Nucleus accumbens (tissue), 56 donors: ENCODE measurements at places on chromosomes 12 and 14.

- DNase-seq: no peak
Observed at GRCh38 chr14:100539766-100540140, 47.5 kb downstream of the BEGAIN start.

DNA sequence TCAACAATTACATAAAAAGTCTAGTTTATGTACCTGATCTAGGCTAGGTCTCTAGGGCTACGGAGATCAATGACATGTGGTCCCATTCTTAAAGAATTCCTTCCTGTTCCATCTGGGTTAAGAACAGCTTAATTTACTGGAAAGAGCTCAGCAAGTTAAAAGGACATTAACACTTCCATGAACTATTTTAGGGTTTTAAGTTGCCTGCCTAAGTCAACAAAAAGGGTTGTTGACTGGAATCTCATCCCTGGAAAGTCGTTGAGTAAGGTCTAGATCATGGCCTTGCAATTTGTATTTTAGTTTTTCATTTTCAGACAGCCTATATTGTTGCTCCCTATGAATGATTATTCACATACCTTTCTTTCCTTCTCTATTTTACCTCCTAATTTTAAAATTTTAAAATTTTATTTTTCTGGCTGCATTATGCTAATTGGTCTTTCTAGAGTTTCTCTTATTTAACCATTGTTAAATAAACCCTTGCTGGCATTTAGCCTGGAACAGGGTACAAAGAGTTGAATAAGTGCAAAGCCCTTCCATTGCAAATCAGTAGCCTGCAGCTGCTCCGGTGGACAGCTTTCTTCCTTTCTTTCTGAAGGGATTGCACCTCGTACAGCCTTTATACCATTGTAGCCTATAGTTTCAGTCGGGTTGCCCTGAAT is 66.3 kb downstream of the VRK1 start:
- DNase-seq: no peak

DNA sequence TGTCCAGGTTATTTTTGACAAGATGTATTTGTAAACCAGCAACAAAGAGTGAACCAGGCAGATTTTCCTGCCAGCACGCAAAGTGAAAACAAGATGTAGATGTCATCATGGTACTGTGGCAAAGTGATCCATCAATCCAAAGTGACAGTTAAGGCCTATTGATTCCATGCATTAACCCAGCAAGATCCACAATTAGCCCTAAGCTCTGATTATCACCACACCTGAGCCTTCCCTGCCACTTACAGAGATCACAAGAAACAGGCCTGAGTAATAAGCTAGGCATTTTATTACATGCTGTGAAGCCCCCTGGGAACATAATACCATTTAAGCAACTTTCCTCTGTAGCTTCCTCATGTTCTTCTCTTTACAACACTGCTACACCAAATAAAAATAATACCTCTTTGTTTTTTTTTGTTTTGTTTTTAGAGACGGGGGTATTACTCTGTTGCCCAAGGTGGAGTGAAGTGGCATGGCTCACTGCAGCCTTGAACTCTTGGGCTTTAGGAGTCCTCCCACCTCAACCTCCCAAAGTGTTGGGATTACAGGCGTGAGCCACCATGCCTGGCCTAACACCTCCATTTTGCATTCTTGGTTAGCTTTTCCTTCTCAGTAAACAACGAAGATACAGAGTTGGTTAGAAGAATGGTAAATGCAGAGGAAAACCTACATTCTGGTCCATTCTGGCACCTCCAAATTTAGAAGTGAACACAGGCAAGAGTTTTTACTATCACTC is 85.5 kb downstream of the STON2 start:
- no peak for DNase-seq

- no peak for DNase-seq
Observed at GRCh38 chr14:62629176-62629725, 416.0 kb downstream of the KCNH5 start.

GRCh38 chr12:3150931-3151835 is 74.0 kb downstream of the TSPAN9 start:
- DNase-seq: no peak

GRCh38 chr12:2083561-2083960 is 30.8 kb downstream of the CACNA1C start:
- no peak for DNase-seq

- DNase-seq: no peak
Observed at GRCh38 chr14:99257673-99258221, 14.2 kb downstream of the BCL11B start.

DNA sequence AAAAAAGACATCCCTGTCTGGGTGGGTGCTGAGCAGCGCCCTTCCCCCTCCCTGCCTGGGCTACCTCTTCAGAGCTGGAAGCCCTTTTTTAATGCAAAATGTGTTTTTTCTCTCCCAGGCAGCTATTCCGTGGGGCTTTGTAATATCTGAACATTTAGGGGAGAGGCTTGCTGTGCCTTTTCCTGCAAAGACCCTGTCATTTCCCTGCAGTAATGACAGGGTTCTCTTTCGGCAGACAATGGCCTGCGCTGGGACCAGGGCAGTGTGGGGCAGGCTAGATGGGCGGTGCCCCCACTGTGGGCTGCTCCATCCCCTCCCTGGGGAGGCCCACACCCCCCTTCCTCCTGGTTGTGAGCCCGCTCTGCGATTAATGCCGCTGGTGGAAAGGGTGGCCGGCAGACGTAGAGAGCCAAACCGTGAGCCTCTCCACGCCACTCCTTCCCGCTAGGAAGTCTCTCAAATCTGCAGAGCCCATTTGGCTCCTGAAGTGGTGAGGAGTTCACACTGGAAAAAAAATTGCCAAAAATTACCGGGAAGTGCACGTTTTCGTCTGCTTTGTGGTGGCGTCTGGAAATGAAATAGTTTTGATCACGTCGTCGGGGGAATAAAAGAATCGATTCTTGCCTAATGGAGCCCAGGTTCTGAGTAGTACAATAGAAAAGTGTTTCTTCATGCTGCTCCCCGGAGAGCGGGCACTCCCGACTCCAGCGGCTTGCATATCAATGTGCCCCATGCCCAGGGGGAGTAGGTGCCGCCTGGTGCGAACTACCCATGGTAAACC is 31.5 kb downstream of the KIF26A start:
- no peak for DNase-seq

DNA sequence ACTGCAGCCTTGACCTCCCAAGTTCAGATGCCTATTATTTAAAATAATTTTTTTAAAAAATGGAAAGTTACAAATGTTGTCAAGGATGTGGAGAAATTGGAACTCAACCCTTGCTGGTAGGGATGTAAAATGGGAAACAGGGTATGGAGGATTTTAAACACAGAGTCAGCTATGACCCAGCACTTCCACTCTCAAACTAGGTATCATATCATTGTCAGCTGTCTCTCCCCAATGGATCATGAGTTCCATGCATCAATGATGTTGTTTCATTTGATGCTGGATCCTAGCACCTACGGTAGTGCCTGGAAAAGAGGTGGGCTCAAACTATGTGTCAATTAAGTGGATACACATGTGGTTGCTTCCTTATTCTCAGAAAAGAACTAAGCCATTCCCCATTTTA is 150.9 kb downstream of the RIMBP2 start:
- DNase-seq: no peak

GRCh38 chr12:70094467-70094866 is 148.8 kb upstream of the CNOT2 start:
- DNase-seq: no peak

DNA sequence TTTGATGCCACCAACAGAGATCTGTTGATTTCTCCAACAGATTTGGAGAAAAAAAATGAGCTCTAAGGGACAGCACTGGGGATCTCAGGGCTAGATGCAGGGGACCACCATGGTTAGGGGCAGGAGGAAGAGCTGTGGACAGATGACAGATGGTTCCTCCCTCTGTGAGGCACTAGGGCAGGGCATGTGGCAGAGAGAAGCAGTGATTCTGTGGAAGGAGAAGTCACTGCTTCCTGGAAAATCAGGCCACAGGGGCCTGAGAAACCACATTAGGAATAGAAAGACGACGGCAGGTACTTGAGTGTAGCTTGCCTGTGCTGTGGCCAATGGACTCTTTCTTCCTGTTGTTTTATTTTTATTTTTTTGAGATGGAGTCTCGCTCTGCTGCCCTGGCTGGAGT is 24.9 kb upstream of the TMED2 start:
- DNase-seq: no peak

DNA sequence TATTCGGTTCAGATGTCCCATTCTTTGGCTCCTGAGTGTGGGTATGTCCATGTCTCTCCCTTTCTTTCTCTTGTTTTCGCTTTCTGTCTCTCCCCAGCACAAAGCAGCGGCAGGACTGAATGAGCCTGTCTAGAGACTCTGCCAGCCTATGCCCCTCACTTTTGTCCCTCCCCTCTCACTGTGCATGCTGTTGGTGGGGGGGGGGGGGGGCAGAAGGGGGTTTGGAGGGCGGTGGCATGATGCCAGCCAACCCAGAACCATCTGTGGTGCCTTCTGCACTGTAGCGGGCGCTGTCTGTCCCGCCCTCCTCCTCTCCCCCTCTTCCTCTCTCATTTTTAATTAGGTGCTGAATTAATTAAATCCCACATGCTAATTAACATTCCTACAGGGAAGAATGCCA is 17.7 kb downstream of the NGDN start:
- peak; percentile 39 for DNase-seq

- no peak for DNase-seq
Observed at GRCh38 chr12:1913377-1914113, 4.9 kb downstream of the CACNA2D4 start.

DNA sequence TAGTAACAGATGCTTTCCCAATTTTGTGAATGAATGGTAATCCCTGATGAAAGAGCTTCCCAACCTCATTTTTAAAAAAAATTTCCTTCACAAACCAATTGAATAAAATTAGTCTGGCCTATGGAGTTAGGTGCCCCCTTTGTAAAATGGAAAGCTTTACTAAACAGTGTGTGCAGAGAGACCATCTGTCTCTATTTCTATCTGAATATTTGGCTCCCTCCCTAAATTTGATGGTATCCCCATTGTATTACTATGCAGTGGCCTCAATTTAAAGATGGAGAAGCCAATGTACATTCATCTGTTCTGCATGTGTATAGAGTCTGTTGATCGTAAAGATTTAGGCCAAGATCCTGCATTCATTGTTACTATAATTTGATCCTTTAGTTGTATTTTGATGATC is 397.7 kb upstream of the RGS6 start:
- no peak for DNase-seq

GRCh38 chr14:61229981-61230380 is 51.2 kb downstream of the TMEM30B start:
- no peak for DNase-seq

GRCh38 chr14:94933486-94933885 is 163.6 kb upstream of the GSC start:
- no peak for DNase-seq

GRCh38 chr12:43106355-43106754 is 445.6 kb downstream of the ADAMTS20 start:
- no peak for DNase-seq

- no peak for DNase-seq
Observed at GRCh38 chr12:113867258-113867657, 98.9 kb downstream of the RBM19 start.

DNA sequence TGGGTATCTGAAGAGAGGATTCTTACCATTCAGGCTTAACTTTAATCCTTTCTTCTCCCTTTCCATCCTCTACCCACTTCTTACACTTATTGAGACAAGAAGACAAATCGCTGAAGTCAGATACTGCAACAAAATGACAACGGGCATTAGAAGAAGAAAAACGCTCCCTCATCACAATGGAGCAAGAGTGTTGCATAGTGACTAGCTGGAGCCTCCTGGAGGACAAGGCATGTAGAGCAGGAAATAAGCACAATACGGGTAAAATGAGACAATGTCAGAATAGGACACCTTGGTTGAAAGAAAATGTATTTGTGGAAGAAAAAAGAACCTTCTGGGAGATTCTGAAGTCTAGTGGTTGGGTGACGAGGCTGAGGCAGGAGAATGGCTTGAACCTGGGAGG is 501.0 kb downstream of the RERGL start:
- no peak for DNase-seq

GRCh38 chr14:68945585-68946488 is 33.3 kb downstream of the ACTN1 start:
- no peak for DNase-seq

DNA sequence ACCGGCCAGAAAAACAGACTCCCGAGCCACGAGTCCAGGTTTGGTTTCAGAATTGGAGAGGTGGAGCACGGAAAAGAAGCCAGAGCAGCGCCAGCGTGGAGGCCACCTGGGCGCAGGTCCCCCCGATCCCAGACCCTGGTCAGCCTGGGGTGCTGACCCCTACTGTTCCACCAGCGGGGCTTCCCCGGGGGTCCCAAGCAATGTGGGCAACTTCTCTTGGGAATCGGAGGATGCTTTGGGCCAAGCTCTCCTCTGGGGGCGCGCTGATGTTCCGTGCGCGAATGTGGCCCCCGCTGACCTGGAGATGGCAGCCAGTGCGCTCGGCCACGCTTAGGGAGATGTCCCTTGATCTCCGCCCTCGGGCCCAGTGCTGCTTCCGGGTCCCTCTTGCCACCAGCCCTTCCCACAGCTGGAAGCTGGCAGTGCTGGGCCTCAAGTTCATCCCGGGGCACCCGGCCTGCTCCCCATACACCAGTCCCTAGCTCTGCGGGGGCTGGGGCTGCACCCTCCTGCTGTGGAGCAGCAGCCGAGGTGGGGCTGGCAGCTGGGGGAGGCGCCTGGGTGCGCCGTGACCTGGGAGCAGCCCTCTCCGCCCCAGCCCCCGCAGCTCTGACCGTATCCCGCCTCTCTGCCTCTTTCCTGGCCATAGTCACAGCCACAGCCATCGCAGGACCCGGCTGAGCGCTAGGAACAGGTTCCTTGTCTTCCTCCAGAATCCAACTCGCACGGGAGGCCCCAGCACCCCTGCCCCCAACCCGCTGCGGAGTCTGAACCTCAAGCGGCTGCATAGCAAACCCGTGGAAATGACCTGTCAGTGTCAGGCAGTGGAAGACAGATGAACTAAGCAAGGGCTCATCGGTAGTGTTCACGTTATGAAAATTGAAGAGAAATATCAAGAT is 91.2 kb downstream of the RCOR1 start:
- no peak for DNase-seq

DNA sequence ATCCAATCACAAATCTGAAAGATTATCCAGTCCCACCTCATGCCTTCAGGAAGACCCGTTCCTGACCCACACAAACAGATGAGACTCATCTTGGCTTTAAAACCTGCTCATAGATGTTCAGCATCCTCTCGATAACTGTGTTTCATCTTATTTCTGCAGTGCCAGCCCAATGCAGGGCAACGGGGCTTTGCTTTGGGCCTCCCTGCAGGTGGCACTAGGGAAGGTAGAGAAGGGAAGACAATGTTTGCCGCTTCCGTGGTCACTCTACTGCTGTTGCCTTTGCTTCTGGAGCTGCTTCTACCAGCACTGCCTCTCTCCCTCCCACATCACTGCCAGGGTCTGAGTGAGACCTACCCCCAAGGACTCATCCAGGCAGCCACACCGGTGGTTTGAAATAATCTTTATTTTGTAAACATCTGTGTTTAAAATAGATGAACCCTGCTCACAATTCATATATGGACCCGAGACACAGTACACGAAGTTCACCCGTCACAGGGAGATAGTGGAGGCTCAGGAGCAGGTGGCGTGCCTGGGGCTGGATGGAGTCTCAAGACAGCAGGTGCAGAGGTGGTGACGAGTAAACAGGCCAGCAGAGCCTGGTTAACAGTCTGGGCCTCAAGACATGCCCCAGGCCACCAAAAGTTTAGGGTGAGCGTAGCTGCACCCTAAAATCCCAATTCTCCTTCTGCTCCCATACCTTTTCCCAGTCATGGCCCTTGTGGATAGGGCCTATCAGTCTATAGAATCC is 3.1 kb upstream of the GPX2 start:
- no peak for DNase-seq

- DNase-seq: no peak
Observed at GRCh38 chr14:100803676-100804075, 22.2 kb upstream of the MEG3 start.
